Mesendoderm (in vitro differentiated cells): ENCODE measurements at places on chromosomes 3 and 15.

DNA sequence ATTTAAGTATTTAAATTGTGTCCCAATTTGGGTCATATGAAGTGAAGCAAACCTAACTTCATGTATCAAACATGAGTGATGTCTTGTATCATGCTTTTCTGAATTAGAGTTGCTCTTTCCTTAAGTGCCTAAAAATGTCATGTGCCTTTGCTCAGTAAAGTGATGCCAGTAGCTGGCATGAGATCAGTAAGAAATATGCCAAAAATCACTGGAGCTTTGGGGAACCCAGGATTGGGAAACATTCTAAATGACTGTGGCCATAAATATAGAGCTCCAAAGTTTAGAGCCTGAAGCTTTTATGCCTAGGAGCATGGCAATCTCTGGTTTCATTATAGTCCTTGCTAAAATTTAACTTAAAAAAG, 33.8 kb downstream of the RBMS3 start:
- DNase-seq = no peak

GRCh38 chr15:26939398-26939797, 31.6 kb upstream of the GABRG3 start:
- no peak for DNase-seq

DNA sequence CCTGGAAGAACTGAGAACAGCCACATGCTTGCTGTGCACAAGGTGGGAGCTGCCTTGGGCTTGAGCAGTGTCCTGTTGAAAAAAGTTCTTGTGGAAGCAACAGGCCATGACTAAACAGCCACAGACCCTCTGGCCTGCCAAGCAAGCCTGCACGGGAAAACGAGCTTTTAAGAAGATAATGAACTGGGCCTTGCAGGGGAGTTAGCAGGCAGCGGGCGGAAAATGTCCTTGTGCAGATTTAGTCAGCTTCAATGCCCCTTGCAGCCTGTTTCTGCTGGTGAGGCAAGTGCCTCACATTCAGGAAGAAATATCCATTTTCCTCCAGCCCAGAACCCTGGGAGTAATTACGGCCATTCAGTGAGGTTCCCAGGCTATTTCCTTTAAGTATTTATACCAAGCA, 126.2 kb upstream of the KLHL25 start:
- no peak for DNase-seq

DNA sequence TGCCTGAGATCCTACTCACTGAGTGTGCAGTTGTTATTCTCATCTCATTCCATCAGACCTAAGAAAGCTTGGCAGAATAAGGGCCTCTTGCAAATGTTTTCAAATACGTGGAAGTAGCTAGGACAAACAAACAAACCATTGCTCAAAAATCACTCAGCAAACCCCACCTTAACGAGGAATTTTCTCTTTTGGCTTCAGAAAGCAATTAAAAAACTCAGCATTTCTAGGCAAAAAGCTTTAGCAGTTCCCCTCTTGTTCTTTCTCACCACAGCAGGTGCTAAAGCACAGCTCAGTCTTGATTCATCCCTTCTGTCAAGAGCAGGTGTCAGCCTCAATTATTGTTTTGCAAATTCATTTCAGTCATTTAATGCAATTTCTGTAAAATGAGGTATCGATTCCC, 58.6 kb upstream of the NUDT16 start:
- DNase-seq = no peak

- DNase-seq = no peak
Measured at GRCh38 chr3:32873531-32874130, 55.8 kb downstream of the TRIM71 start.

DNA sequence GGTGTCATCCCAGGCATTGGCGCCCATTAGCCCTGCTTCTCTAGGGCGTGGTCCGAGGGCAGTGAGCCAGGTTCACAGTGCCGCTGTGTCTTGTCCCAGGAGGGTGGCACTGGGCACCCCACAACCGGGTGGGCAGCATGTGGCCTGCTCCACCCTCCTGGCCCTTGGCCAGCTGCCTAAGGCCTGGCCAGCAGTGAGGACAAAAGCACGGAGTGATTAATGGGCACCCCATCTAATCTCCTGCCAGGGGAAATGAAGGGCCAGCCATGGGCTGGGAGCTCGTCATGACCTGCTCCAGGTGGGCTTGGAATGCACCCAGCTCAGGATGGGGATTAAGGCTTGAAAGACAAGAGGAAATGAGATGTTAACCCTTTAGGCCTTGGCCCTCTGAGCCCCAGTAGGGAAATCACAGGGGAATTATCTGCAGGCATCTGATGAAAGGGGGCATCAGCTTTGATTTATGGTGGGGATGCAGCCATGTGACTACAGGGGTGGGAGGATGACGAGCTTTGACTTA, 5.2 kb downstream of the THSD4 start:
- DNase-seq = no peak

GRCh38 chr15:89621547-89621946, 33.7 kb downstream of the KIF7 start:
- no peak for DNase-seq

GRCh38 chr3:11154036-11154952, at the start of gene HRH1:
HRH1 (plus strand) TSS chr3:11154493; CDS start chr3:11259038, 104,545 bp downstream.
- peak; percentile 11 for DNase-seq

GRCh38 chr3:160210799-160211221, 14.4 kb upstream of the C3orf80 start:
- DNase-seq = peak; percentile 83

DNA sequence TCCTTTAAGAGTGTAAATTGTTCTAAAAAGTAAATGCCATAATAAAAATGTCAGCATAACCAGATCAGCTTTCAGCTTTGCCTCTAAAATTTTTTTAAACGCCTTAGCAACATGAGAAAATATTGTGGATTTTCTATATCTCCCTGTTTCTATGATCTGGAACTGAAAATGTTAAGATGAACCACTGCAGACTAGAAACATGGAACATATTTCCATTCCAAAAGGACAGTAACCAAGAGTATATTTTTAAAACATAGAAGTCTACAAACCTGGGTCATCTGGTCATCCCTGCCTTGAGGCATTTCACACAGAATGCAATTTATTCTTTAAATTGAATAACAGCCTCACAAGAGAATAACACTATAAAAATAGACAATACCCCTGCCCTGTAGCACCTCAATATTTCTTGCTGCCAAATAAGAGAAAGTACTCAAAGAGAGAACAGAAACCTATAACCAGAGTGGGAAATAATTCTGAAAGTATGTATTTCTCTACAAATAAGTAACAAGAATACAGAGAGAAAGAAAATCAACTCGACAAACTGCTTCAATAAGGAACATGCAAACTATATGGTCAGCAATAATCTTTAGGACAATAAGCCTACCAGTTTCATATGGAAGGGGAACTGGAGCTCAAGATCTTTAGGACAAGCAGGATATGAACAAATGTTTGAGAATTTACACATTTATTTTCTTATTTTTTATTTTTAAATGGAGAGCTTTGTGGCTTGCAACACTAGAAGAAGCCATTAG, 949.0 kb downstream of the EPHA3 start:
- no peak for DNase-seq

- no peak for DNase-seq
Measured at GRCh38 chr3:33146791-33147445, 33.1 kb downstream of the CRTAP start.

DNA sequence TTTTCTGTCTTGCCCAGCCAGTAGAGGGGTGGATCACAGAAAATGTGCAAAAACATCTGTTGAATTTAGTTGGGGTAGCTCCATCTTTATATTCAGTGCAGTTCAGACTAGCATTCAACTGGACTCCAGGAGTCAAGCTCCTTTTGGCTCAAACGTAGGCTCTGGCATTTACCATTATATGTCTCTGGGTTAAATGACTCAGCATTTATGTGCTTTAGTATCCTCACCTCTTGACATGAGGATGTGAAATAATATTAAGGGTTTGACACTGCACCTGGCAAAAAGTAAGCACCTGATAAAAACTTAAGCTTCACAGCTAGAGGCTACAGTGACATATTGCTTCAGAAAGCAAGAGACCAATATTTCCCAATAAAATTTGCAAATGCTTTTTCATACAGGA, 14.8 kb downstream of the PRC1 start:
- no peak for DNase-seq

DNA sequence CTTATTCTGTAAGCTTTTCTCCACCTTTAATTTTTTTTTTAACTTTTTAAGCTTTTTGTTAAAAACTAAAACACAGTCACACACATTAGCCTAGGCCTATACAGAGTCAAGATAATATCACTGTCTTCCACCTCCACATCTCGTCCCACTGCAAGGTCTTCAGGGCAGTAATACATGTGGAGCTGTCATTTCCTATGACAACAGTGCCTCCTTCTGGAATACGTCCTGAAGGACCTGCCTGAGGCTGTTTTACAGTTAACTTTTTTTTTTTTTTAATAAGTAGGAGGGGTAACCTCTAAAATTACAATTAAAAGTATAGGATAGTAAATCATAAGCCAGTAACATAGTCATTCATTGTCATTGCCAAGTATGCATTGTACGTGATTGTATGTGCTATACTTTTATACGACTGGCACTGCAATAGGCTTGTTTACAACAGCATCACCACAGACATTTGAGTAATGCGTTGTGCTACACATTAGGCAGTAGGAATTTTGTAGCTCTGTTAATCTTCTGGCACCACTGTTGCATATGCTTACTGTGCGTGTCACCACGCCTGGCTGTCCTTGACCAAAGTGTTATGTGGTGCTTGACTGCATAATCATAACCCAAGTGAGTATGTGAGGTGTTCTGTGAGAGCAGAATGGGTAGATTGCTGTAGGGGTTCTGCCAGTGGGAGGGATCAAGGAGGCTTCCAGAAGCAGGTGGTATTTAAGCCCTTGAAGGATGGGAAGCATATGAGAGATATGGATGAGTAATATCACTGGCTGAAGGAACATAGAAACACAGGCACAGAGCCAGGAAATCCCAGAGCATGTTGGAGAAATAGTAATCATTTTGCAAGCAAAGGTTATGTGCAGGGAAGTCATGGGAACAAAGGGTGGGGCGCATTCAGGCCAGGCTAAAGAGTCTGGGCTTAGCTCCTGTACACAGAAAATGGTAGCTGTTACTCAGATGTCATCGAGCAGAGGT, 18.3 kb downstream of the FBXO22 start:
- peak; percentile 85 for DNase-seq

GRCh38 chr15:29534378-29534777, 264.8 kb upstream of the NSMCE3 start:
- DNase-seq = peak; percentile 48
